ENCODE measurements at places on chromosomes 7 and 10.

DNA sequence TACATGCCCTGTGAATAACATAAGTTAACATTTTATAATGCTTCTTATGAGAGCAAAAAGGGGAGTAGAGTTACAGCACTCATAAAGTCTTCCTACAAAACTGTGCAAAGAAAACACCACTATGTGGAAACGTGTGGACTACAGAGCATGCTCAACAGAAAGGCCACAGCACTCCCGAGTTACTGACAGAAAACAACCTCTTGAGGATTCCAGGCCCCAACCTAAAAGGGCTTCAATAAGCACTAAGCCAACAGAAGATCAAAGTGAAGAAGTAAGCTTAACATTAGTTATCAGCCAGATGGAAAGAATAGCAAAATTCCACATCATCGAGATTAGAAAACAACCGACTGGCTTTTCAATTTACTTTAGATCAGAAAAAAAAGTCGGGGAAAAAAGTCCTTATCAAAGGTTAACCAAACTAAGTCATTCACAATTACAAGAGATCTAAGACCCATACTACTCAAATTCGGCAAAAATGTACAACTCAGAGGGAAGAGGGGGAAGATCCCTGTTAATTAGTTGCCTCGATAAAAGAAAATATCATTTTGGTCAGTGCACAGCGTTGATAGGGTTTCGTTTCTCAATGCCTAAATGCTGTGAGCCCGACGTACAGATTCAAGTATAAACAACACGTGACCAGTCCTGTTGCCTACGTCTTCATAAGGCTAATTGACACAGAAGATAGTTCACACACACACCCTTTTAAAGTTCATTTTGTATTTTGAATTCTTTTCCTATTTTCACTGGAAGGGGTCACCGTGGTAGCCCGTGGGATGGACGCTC is 1.4 kb downstream of the KBTBD2 start:
- peak; percentile 58 for DNase-seq

DNA sequence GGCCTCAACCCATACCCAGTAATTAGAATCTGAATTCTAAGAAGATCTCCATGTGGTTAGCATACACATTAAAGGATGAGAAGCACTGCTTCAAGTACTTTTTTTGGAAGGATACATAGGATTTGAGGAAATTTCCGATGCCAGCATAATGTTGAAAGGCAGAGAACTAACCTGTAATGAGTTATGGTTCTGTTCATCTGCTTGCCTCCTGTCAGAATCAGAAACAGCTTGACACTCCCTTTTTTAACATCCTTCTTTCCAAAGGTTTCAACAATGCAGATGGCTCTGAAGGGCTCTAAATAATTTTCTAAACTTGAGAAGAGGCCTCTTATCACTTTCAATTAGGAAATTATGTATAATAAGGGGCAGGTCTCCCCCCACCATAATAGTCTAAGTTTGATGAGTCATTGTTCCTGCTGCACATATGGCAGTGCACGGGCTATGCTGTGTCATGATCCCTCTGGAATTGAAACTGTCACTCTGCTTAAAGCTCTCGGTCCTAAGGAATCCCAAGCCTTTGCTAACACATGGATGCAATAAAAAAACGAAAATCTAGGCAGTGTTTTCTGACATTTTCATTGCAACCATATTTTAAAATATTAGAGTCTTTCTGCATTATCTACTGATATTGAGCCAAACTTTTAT is 291.2 kb upstream of the FZD1 start:
- no peak for DNase-seq

DNA sequence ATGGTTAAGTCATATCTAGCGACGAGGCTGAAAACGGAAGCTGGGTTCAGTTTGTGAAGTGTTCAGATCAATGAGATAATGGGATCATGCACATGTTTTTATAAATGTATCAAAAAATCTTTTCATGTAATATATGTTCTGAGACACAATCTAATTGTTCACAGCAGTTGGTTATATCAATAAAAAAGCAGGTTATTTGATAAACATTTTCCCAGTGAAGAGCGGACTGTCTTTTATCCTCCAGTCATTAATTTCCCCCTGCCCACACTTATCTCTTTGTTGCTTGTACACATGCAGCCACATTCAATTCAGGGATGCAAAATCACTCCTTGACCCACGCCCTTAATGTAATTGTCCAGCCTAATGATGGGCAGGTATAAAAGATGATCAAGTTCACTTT is 563.1 kb downstream of the INHBA start:
- no peak for DNase-seq

DNA sequence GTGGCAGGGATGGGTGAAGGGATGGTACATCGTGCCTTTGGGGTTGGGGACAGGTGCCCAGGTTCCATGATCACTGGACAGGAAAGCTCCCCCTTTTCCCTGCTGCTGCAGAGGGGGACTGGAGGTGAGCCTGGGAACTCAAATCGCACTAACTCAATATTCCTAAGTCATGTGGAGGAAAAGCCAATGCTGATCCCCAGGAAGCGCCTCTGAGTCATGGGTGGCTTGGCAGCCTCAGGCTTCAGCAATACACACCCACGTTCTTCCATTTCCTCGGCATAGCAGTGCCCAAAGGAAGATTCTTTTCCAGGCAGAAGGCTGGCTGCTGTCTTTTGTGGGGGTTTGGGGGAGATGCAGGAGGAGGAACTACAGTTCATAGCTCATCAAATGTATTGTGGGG is 165.8 kb downstream of the CCDC3 start:
- DNase-seq = no peak

DNA sequence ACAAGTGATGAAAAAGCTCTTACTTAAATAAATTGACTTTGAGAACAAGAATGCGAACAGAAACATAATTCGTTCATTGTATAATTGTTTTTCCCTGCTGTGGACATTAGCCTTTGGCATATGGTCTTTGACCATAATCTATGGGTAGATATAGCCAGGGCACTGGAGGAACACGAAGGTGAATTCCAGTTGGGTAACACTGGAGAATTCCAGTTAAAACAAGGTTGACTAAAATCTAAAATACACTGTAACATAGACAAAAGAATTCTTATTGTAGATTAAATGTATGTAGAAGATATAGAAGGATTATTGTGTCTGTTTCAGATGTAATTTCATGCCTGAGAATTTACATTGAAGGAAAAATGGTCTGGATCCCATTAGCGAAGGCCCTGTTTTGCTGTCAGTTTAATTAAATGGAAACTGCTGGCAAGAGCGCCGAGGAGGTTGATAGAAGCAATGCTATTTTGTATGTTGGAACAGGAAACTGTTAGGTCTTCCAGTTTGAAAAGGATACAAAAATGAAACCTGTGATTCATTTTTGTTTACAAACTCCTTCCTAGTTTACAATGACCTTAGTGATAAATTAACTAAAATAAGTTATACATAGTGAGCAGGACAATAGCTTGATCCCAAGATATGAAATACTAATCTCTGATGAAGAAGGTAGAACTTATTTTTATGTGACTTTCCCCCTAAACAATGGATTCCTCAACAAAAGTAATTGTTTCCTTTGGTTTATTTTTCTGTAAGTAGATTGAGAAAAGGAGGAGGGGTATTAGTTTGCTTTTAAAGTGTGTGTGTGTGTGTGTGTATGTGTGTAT is 68.9 kb downstream of the ARID5B start:
- DNase-seq = no peak

DNA sequence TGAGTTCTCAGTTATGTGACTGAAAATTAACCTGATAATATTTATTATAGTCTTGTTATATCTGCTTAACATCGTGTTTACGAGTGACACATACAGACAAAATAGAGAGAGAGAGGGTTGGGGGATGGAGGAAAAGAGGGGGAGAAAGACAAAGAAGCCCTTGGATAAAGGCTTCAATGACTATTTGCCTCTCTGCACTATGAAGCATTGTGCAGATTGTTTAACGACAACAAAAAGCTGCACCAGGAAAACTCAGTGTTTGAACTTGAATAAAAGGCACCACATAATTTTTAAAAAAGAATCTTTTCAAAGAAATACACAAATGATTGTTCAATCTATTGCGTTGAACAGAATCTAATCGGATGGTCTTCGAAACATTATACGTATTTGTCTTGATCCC is 27.8 kb downstream of the MAGI2 start:
- DNase-seq = no peak

- no peak for DNase-seq
Observed at GRCh38 chr7:68720697-68721096, 877.6 kb upstream of the AUTS2 start.

- no peak for DNase-seq
Observed at GRCh38 chr7:12703881-12704280, 16.4 kb downstream of the ARL4A start.

- DNase-seq = no peak
Observed at GRCh38 chr7:144866189-144866588, 30.3 kb upstream of the TPK1 start.

- peak; percentile 68 for DNase-seq
Observed at GRCh38 chr10:63977329-63977923, 456.2 kb downstream of the REEP3 start.

DNA sequence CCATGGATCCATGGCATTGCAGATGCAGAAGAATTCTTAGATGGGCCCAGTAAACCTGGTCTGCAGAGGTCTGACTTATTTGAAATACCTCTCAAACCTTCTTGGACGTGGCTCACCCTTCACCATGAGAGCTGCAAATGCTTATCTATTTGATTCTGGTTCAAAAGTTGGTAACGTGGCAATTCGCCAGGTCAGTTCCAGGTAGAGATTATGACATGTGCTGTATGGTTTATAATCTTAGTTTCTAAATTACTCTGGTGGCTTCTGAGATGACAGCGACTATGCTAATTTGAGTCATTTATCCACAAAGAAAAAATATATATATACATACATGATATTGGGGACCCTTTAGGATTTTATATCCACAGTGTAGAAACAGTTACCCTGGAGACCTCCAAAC is 68.8 kb downstream of the NRP1 start:
- DNase-seq = no peak

GRCh38 chr10:119370111-119370741 is 162.9 kb downstream of the GRK5 start:
- peak; percentile 21 for DNase-seq

- no peak for DNase-seq
Observed at GRCh38 chr10:1595726-1596125, 141.6 kb downstream of the ADARB2 start.

GRCh38 chr7:110442381-110442837 is 648.5 kb upstream of the LRRN3 start:
- DNase-seq = no peak

DNA sequence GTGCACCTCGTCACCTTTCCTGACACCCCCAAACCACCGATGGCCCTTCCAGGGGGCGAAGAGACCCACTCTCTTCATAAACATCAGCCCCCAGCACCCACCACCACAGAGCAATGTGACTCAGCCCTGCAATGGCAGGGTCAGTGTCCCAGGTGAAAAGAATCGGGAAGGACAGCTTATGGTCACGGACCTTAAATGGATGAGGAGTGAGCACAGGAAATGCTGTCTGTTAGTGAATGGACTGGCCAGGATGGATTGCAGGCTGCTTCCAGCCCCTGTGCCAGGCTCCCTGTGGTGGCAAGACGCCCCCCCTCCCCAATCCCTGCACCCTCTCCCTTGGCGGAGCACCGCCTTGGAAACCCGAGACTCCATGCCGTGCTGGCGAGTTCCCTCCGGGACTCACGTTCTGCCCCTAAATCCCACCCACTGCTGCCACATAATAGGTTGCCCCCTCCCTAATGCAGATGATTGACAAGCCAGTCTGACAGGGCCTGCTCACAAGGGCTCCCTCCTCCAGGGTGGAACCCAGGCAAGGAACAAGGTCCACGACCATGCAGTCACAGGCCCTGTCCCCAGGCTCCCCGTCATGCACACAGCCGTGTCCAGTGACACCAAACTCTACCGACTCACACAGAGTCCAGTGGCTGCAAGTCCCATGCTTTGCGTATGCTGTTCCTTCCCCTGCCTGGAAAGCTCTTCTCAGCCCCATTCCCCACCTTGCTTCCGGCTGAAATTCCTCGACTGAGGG is 7.3 kb downstream of the ASB13 start:
- DNase-seq = no peak

GRCh38 chr10:101444058-101444898 is 90.3 kb downstream of the BTRC start:
- peak; percentile 32 for DNase-seq

DNA sequence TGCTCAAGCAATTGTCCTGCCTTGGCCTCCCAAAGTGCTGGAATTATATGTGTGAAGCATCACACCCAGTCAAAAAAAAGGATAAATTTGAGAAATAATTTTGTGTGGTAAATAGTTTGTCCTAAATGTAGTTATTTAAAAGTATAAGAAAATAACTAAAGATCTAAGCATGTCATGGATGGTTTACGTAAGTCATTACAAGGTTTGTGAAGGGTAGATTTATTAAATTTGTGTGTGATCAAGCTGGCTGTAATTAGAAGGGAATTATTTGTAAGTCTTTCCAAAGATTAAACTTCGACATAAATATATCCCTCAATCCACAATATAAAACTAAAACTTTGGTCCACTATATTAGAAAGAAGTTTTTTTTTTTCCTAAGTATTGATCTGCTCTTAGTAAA is 28.6 kb downstream of the ORC5 start:
- DNase-seq = no peak

- no peak for DNase-seq
Observed at GRCh38 chr7:68706291-68706690, 892.0 kb upstream of the AUTS2 start.

DNA sequence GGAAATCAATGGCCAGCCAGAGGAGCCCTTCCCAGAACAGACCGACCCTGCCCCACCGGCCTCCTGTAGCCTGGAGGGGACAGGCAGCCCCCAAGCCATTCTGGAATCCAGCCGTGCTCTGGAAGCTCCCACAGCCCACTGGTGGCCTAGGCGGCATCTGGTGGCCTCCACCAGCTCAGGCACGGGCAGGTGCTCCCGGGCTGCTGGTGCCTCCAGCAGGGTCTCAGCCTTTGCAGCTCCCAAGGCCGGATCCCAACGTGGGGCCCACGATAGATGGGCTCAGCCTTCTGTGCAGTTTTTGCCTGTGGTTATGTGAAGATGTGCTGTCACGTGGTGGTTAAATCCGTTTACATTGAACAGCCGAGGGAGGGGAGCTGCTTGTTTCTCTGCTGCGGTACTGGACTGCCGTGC is 44.4 kb downstream of the JAKMIP3 start:
- no peak for DNase-seq

DNA sequence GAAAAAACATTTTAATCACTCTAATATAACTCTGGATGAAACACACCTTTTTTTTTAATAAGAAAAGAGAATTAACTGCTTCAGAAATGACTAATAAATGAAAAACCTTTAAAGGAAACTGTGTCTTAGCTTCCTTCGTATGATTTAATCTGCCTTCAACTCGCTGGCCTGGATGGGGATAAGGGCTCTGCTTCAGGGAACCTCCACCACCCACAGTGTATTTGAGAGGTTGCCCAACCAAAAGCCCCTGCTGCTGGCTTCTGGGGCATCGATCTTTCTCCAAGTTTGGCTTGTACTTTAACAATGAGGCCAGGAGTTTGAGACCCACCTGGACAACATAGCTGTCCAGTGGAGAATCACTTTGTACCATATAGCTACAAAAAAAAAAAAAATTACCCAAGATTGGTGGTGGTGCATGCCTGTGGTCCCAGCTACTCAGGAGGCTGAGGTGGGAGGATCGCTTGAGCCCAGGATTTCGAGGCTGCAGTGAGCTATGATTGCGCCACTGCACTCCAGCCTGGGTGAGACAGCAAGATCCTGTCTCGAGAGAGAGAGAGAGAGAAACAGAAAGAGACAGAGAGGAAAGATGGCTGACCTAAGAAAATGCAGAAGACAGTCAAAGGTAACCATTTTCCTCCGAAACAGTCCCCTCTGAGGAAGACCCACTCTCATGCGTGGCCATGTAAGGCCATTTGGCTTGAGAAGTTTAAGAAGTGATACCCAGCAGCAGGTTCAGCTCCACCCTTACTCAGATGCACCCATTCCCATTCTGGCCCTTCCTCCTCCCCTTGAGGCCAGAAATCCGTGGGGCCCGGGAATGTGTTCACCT is 13.6 kb upstream of the LIMK1 start:
- no peak for DNase-seq
